ENCODE measurements at places on chromosomes 5 and 9. TPM values are rescaled to one million over a fixed set of nuclear protein-coding genes. Genes with fewer than 3 reads are reported as not detected.
A peak's percentile ranks its signal among the peaks of the same experiment; 100 is the strongest.

DNA sequence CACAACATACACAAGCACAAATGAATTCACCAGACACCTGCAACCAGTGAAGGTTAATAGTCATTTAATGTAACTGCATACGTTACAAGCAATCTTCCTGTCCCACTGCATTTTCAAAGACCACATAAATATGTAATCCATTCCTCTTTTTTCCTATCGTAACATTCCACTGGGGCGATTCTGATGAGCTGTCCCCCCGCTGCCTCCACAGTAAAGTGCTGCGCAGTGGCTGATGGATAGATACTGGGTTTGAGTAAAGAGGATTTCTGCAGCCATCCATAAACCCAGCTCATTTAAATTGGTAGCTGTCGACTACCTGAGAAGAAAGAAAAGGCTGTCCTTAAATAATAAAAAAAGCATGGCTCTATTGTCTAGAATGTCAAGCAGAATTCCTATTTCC lies 181.1 kb downstream of the SPOCK1 start:
- DNase-seq, result no peak

DNA sequence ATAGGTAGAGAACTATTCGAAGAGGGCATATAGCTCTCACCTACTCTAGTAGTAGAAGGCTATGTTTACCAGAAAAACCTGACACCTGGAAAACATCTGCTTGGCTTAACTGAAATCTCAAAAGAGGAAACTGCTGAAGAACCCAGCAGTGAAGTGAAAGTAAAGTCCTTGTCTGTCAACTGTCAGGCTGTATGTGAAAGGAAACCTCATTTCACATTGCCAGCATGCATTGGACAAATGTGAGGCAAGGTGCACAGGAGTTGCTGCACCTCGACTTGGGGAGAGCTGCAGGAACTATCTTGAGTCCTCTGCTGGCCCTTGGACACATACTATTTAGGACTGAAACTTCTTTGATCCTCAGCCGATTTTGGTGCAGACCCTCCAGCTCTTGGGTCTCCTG lies 53.3 kb downstream of the NREP start:
- no peak for DNase-seq

- DNase-seq, result no peak
Measured at GRCh38 chr5:51104556-51104955, 278.7 kb upstream of the ISL1 start.

DNA sequence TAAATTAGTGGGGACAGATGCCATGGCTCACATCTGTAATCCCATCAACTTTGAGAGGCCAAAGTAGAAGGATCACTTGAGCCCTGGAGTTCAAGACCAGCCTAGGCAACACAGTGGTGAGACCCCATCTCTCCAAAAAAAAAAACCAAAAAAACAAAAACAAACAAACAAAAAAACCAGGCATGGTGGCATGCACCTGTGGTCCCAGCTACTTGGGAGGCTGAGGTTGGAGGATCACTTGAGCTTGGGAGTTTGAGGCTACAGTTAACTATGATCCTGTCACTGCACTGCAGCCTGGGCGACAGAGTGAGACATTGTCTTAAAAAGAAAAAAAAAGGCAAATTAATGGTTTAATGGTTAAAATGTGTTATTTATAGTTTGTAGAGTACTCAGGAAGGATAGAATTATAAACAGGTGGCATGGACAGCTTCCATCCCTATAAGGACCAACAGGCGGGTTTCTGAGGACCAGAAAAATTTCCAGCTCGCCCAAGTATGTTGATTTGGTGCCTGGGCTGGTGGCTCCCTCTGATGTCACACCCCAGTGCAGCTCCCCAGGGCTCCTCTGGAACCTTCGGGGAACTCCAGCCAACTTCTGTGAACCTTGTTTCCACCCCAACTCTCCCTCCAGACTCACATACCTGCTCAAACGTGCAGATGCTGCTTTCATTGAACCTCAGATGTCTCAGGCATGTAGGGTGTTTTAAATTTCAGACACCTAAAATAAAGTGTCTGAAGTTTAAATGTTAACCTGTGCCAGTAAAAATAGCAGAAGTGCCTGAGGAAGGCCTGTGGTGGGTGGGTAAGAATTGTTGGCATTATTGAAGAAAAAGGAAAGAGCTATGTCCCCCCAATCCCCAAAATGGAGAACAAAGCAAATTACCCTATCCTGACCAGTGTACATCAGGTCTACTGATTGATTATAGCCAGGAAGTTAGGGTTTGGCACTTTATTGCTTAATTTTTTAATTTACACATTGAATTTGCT lies 69.0 kb downstream of the TRIO start:
- no peak for DNase-seq

DNA sequence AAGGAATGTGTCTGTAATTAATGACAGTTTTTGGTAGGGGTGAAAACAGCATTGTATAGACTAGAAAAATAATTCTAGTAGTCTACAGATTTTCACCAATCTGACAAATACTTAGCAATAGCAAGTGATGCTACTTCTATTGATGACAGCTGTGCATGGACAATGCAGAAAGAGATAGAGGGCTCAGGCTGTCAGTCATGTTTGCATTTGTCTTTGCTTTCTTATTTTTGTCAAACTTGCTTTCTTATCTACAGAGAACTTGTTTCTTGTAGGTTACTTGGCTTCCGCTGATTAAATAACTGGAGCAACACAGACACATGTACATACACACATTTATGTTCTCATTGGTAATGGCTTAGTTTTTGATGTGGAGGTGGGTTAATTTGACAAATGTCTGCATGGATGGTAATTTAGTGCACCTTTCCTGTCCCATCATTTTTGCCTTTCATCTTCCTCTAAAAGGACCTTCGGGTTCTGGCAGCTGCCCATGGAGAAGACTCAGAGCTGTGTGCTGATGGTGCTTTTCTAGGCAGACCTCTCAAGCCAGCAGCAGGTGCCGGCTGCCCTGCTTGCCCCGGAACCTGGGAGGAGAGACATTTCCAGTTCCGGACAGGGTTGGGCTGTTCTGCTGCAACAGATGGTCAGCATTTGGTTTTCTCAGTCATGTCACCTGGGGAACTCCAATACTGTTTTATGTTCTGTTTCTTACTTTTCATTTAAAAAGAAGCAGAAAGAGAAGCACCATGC lies 28.8 kb downstream of the CAMK4 start:
- DNase-seq, result no peak

DNA sequence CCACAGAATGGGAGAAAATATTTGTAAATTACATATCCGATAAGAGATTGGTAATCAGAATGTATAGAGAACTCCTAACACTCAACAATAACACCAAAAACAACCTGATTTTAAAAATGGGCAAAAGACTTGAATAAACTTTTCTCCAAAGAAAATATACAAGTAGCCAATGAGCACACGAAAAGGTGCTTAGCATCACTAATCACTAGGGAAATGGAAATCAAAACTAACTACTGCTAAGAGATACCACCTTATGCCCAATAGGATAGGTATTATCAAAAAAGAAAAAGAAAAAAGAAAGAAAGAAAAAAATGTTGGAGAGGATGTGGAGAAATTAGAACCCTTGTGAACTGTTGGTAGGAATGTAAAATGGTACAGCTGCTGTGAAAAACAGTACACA lies 212.1 kb downstream of the TLR4 start:
- DNase-seq, result no peak

GRCh38 chr5:138491284-138491648 lies 26.0 kb downstream of the EGR1 start:
- no peak for DNase-seq

DNA sequence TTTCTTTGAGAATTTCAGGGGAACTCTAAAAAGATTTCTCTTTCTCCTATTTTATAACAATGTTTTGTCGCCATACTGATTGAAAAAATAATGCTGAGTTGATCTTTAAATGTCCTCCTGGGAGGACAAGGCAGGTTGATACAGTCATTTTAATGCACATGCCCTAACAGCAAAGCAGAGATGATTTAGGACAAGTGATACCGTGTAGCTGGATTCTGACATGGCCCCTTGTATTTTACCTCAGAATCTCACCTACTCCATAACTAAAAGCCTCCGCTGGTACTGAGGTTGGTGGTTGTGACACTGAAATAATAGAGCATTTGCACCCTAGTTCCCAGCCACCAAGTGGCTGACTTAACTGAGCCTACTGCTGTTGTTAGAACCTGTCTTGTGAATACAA lies 811 bp upstream of the LRRTM2 start:
- no peak for DNase-seq

DNA sequence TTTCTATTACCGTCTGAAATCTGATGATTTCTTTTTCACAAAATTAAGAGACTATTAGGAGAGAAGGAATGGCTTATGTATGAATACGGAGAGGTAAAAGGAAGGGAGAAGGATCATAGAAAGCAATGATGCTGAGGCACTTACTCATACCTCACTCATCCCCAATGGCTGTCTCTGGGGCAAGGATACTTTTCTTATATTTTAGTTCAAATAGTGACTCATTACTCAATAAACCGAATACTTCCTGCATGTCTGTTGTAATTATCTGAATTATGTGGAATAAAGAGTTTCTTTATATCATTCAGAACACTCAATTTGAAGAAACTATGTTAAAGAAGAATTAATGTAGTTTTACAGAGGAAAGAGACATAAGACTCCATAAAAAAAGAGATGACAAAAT lies 284.5 kb upstream of the NUDT12 start:
- DNase-seq, result peak; percentile 54

- no peak for DNase-seq
Measured at GRCh38 chr5:14362491-14362890, 219.1 kb upstream of the OTULINL start.

GRCh38 chr5:143390941-143391340 lies 12.5 kb downstream of the NR3C1 start:
- DNase-seq, result no peak

DNA sequence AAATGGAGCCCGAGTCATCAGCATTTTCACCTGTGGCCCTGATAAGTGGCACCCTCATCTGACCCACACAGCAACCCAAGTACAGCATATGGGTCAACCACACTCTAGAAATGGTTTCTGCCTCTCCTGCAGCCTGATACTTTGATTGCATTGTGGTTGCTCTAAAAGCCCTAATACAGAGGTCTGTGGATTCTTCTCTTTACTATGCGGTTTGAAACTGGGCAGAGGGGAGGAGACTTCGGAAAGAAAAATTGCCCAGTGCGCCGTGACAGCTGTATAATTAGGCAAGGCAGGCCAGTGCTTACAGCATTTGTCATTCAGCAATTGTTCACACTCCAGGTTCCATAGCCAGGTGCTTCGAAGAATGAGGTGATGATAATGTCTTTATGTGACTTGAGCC lies 361.0 kb downstream of the NFIB start:
- peak; percentile 8 for DNase-seq

- DNase-seq, result peak; percentile 62
Measured at GRCh38 chr5:130333089-130333488, 428.8 kb downstream of the CHSY3 start.

- no peak for DNase-seq
Measured at GRCh38 chr5:178488696-178489095, 101.5 kb downstream of the COL23A1 start.

- peak; percentile 99 for DNase-seq
Measured at GRCh38 chr5:34686762-34687268, 30.7 kb downstream of the RAI14 start.

GRCh38 chr5:9445826-9446388 lies 100.0 kb downstream of the SEMA5A start:
- DNase-seq, result no peak

GRCh38 chr9:19768798-19769197 lies 20.0 kb downstream of the SLC24A2 start:
- DNase-seq, result no peak

GRCh38 chr5:168578538-168579487 lies at the start of gene PANK3:
Gene PANK3 (minus strand): TSS chr5:168579368. CDS start chr5:168579283, 85 bp downstream.
- peak; percentile 67 for DNase-seq

DNA sequence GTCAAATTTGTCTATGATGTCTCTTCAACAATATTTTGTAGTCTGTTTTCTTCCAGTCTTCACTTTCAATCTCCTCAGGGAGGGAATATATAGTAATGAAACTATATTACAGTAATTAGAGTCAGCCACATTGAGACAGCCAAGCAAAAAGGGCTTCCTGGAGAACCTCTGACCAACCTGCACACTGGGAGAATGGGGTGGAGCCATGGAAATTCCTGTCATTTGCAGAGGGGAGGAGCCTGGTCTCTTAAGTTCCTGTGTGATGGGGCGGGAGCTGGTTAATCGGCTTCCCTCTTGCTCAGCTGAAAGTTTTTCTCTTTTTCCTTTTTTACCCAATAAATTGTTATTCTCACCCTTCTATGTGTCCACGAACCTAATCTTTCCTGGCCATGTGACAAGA lies 1220.0 kb downstream of the PTPRD start:
- no peak for DNase-seq

GRCh38 chr5:133750356-133750755 lies 138.0 kb upstream of the FSTL4 start:
- DNase-seq, result no peak

DCTN4 gene
- 68.0 TPM for total RNA-seq

KIF20A gene
- total RNA-seq, result 105 TPM

PCDHGA11 gene
- 0.19 TPM for total RNA-seq

MEIKIN gene
- not detected for total RNA-seq

SUSD3 gene
- not detected for total RNA-seq

CAMK4 gene
- 8.1 TPM for total RNA-seq

ANKRD20A1 gene
- total RNA-seq, result not detected

SLC35D2 gene
- total RNA-seq, result 42.4 TPM

ITK gene
- 0.69 TPM for total RNA-seq

ENTPD2 gene
- not detected for total RNA-seq

GRPEL2 gene
- 23.3 TPM for total RNA-seq

FBXL7 gene
- 4.0 TPM for total RNA-seq

SLC22A4 gene
- total RNA-seq, result 4.9 TPM
